ENCODE measurements at places on chromosomes 5 and 9.

- DNase-seq: no peak
Observed at GRCh38 chr5:58188262-58188651, 271.6 kb downstream of the PLK2 start.

- no peak for DNase-seq
Observed at GRCh38 chr5:132674671-132675506, 1.1 kb downstream of the IL4 start.

GRCh38 chr5:11619339-11620024, 284.8 kb downstream of the CTNND2 start:
- DNase-seq: no peak

DNA sequence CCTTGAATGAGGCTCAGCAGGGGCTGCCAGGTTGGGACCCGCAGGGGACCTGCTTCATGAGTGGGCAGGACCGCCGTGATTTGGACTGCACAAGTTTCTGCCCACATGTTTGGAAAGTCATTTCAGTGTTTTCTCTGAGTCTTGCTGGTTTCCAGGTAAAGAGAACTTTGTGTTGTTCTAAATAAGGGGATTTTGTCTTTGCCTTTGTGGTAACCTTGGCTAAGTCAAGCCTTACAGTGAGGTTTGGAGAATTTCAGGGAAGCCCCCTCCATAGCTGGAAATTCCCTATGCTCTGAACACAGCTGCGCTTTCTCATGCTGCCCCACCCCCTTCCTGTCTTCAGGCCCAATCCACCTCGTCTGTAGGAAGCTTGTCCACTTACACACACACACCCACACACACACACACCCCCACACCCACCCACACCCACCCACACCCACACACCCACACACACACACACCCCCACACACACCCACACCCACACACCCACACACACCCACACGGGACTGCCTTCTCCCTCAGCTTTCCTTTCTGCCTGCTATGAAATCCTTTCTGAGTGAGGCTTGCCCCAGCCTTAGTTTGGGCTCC, 270.1 kb downstream of the HSPA4 start:
- DNase-seq: no peak

DNA sequence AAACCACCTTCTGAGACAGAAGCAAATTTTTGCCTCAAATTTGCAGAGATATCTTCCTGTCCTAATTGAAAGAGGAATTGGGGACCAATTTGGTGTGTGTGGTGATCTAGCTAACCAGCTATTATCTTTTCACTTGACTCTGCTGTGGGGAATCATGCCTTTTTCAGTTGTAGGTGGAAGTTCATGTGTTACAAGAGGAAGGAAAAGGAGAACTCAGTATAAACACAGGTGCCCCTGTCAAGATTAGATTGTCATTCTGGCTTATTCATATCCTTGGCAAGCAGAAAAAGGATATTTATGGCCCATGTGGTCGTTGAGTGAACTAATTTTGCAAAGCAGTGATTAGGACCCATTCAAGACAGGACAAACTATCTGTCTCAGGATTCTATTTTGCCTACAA, 336.8 kb upstream of the SLC30A5 start:
- no peak for DNase-seq

DNA sequence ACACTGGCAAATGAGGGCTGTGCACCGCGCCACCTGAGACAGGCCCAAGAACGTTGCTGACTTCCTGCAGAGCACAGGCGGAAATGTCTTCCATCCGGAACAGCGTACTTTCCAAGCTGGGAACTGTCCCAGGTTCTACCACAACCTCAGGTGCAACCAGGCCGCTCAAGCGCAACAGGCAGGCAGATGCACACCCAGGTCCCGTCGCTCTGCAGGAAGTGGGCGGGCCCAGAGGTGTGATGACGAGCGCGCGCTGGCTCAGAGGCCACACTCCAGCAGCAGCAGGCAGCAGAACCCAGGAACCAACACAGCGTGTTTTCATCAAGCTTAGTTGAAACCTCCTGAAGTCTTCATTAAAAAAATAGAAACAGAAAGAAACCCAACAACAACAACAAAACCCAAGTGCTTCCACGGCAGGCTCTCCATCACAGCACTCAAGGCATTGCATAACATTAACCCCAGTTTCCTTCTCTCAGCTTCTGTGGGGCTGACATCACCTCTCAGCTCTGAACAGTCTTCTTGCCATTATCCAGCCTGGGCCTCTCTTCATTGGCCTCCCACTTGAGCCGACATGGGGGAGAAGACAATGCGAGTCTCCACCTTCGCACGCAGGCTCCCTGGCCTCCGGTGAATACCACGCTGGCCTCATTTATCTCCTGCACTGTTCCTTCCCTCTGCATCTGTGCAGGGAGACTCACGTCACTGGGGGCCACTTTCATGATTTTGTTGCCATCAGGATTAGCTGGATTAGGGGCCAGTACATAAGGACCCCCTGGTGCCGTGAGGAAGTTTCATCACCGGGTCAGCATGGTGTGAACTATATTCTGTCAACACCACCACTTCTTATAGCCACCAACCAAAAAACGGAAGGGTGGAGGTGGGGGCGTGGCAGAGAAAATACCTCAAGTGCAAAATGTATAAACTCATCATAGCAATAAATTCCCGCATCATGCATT, 22.1 kb downstream of the PTCH1 start:
- DNase-seq: peak; percentile 73

GRCh38 chr9:131274674-131275331, 1.5 kb downstream of the FAM78A start:
- no peak for DNase-seq

DNA sequence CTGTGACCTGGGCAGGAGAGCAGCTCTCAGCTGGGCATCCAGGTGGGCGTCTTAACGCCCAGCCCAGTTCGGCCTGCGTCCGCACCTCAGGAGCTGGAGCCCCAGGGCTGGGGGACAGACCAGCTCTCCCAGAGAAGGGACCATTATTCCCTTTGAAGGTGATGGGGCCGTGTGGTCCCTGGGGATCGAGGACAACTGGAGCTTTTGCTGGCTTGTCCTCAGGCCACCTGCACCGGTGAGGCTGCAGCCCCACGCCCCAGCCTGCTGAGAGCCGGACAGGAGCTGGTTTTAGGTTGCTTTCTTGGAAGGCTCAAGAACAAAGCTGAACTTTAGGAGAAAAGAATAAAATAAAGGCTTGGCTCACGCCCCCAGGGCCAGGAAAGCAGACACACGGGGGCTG, 40.9 kb downstream of the NACC2 start:
- no peak for DNase-seq

DNA sequence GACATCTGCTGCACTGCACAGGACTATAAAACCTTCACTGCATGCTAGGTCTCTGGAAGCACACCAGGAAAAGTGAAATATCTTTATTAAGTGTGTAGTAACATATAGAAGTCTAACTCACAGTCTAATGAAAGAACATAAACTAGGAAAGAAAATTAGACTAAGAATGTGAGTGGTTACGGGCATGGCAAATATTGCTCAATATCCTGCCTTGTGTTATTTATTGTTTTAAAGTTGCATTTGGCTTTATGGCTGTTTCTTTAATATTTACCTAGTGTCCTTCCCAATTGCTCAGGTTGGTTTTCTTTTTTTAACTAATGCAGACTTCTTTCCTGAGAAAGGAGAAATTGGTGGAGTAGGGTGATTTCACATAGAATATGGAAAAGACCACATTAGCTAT, 342.4 kb downstream of the KIAA0825 start:
- DNase-seq: no peak

GRCh38 chr9:112719696-112720095, 1.8 kb upstream of the INIP start:
- DNase-seq: no peak

GRCh38 chr5:138720840-138721239, 32.4 kb upstream of the CTNNA1 start:
- DNase-seq: no peak

DNA sequence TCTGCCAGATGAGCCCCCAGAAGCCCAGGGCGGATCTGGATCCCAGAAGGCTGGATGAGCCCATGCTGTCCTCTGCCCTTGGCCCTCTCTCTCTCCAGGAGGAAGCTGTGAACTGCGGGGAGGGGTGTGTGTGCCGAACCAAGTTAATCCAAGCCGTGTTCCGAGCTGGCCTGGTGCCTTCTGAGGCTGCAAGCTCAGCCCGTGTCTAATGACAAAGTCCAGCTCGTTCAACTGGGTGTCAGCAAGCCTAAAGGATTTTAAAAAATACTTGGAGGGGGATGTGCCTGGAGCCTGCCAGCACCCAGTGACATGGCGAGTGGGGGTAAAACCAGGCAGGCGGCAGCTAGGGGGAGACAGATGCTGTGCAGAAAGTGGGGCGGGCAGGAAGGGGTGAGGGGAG, 8.0 kb downstream of the STC2 start:
- no peak for DNase-seq

- no peak for DNase-seq
Observed at GRCh38 chr9:35682520-35683315, 7.0 kb downstream of the TPM2 start.

DNA sequence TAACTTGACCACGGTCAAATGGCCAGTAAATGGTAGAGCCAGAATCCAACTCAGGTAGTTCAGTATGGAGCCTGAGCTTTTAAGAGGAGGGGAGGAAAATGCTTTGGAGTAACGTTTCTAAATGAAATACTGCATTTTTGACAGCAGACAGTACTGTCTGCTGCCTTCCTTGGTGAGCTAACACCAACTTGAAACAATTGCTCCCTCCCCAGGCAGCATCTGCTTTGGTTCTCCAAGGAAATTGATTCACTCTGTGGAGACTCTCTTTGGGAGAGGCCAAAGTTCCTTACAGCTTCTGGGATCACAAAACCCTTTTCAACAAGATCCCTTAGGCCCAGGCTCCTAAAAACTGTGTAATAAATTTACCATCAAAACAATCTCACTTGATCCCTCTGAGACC, 75.2 kb upstream of the SSBP2 start:
- DNase-seq: no peak

- DNase-seq: no peak
Observed at GRCh38 chr9:137046088-137046787, at the start of gene NPDC1. Gene NPDC1, minus strand, starts transcription at chr9:137046177. Its CDS starts 188 bp downstream, at chr9:137045989.

DNA sequence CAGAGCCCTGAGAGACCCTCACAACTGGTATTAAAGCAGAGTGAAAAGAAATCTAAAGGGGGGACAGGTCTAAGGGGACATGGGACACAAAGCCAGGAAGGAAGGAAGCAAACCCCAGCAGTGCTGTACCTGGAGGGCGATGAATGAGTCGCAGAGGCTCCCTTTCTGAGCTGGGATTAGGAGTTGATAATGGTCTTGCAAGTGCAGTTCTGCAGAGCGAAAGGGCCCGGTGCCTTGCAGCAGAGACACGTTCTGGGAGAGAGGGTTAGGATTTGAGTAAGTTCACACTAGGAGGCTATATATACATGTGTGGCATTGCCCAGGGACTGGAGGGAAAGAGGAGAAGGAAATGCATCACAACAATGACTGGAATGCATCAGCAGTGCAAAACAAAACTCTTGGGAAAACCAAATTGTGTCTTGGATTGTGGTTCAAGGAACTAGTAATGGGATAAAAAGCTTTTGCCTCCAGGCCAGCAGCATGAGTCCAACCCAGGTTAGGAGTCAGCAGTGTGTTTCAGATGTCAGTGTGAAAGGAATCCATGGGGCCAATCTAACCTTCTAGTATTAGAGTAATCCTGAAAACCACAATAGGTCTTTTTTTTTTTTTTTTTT, 38.8 kb upstream of the LIFR start:
- DNase-seq: no peak

DNA sequence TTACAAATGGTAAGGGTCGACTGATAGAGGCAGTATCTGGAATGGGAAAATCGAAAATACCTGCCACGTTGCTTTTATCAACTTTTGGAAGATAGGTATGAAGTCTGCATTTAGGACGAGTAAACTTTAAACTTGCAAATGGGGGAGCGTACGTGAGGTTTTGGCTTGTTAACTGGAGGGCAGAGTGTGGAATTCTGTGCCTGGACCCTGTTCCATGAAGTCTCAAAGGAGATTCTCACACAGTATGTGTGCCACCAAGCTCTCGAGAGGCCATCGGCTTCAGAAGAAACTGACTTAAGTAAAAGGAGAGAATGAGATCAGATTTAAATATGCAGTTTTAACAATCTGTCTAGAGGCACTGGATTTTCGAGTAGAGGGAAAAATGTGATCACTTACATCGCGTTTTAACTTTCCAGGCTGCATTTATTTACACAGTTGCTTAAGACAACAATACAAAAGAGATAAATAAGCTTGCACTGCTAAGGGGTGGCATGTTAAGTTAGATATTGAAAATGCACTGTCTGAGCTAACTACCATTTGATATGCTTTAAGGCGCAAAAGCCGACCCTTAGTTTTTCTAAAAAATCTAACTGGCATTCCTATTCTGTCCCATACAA, 401.6 kb downstream of the EBF1 start:
- no peak for DNase-seq

DNA sequence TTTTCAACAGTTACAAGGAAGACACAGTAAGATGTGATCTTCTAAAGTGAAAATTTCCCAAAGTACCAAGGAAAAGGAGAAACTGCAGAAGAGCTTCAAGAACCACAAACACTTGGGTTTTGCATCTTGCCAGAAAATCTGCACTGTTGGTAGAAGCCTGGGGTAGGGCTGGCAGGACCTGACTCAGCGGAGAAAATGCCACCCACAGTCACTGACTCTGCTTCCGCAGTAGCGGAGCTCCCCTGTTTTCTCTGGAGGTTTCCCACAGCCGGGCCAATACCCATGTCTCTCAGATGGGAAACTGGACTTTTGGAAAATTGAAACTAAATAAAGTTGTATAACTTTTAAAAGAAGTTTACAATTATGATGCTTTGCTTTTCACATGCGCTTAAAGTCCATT, 104.2 kb downstream of the MEF2C start:
- no peak for DNase-seq

- DNase-seq: no peak
Observed at GRCh38 chr5:36395260-36395659, 93.6 kb upstream of the RANBP3L start.

DNA sequence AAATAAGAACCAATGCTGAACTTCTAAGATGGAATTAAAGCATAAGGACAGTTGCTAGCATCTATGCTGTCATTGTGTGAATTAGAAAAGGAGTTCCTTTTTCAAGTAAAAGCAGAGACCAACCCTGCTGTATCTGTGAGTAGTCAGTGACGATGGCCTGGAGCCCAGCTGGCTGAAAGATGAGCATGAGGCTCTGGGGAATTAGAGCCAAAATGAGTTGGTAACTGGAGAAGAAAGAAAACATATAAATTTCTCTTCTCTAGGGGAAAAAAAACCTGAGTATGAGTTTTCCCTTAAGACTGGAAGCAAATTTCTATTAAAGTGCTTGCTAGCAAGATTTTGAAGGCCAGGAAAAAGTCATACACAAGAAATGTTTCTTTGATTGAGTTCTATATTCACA, 1.6 kb upstream of the SPZ1 start:
- no peak for DNase-seq

DNA sequence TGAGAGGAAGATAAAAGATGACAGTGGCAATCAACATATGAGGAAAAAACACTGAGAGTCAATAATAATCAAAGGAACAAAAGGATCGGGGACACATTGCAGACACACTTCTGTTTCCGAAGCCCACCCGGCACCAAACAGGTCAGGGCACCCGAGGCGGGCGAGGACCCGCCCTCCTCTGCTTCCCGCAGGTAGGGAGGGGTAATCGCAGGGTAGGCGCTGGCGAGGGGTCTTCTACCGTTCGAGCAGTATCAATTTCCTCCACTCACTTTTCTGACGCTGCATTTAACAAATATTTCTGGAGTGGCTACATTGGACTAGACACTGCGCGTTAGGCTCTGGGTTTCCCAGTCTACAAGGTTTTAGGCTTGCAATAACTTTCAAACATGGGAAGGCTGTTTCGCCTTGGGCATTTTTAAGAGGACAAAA, 1.3 kb downstream of the TXN start:
- no peak for DNase-seq
